ENCODE measurements at places on chromosomes 6 and 20.

DNA sequence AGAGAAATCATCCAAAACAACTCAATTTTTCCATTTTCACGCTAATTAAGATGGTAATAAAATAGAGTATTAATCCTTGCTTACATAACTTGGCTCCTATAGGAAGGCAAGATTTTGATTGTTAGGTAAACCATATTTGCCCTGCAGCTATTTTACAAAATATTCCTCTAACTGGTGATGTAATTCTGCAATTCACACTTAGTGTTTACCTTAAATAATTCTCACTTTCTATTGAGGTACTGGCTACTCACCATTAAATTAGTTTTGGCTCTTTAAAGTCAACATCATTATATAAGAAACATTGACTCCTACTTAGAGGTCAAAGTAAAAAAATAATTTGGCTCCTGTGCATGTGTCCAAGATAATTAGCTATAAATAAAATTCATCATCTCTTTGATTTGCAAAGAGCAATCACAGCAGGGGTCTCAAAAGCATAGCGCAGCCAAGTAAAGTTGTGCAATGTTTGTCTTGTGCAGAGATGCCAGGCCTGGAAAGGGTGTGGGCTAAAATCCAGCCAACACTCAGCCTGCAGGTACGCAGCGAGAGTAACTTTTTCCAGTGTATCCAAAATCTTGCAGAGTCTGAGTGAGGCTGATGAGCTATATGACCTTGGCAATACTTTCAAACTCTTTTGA, 501.2 kb downstream of the MMUT start:
- no peaks in the 10 kb centered on the region for H3K36me3 ChIP-seq
- H3K4me3 ChIP-seq, result no peak overlapping the region
- no peaks in the 10 kb centered on the region for H3K27me3 ChIP-seq
- DNase-seq, result no peak

- H3K36me3 ChIP-seq, result no peaks in the 10 kb centered on the region
- no peaks in the 10 kb centered on the region for H3K4me1 ChIP-seq
- no peak overlapping the region for H3K27ac ChIP-seq
- DNase-seq, result no peak
- peaks cover 4% of the 10 kb centered on the region for H3K27me3 ChIP-seq
- no peak overlapping the region for H3K4me3 ChIP-seq
Observed at GRCh38 chr20:53960579-53961272, 109.7 kb downstream of the BCAS1 start.

DNA sequence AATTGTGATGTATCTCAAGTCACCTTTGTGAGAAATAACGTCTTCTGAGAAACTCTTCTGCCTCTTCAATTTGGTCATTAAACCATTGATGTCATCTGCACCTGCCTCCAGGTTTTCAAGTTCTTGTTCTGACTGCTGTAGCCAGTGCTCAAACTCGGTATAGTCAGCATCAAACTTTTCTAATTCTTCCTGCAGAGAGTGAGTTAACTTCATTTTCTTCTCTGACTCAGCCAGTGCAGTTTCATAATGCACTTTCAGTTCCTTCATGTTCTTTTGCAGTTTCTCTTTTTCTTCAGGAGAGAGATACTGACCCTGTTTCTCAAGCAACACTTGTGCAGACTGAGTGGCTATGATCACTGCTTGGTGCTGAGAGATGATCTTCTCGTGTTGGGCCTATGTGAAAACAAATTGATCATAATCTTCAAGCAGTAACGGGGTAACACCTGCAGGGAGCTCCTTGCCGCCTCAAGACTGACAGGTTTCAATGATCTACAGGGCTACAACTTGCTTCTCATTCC, 48.8 kb downstream of the DST start:
- H3K4me1 ChIP-seq, result peaks cover 33% of the 10 kb centered on the region
- no peaks in the 10 kb centered on the region for H3K36me3 ChIP-seq
- H3K27me3 ChIP-seq, result no peaks in the 10 kb centered on the region
- DNase-seq, result peak; percentile 68
- H3K4me3 ChIP-seq, result no peak overlapping the region

- H3K4me3 ChIP-seq, result no peak overlapping the region
- DNase-seq, result no peak
- H3K27ac ChIP-seq, result no peak overlapping the region
- no peaks in the 10 kb centered on the region for H3K27me3 ChIP-seq
Observed at GRCh38 chr6:25519856-25520255, 132.2 kb upstream of the SCGN start.

DNA sequence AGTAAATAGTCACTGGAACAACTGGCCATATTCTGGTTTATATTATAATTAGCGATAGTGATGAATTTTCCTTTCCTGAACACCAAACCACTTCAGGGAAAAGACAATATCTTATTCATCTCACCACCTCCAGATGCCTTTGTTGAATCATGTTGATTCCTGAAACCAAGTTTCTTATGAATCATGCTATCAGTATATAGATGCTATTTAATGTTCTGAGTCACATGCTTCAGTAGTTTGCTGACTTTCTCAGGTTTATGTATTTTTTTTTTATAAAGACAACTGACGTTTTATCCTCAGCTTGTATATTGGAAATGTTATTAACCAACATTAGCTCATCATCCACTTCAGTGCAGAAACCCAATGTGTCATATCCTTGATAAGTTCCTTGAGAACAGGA, 710.2 kb upstream of the POU3F2 start:
- H3K27ac ChIP-seq, result no peak overlapping the region
- no peaks in the 10 kb centered on the region for H3K4me1 ChIP-seq
- no peak for DNase-seq
- no peaks in the 10 kb centered on the region for H3K36me3 ChIP-seq
- H3K4me3 ChIP-seq, result no peak overlapping the region

DNA sequence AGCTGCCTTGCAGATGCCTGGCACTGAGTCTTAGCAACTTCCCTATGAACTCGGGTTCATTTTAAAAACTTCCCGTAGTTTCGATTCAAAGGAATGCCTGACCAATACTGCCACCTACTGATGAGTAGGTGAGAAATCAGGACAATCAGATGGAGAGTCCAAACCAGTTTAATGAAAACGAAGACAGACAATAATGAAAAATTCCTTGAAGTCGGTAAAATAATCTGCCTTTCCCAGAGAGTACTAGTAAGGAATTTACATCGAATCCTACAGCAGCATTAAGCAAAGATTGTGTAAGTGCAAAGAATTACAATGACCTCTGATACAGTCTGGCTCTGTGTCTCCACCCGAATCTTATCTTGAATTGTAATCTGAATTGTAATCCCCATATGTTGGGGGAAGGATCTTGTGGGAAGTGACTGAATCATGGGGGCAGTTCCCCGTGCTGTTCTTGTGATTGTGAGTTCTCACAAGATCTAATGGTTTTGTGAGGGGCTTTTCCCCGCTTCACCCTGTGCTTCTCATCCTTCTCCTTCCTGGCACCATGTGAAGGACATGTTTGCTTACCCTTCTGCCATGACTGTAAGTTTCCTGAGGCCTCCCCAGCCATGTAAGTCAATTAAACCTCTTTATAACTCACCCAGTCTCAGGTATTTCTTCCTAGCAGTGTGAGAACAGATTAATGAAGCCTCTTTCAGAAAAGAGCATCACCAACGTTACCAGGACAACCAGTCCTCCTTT, 134.4 kb downstream of the ARHGAP18 start:
- no peak for DNase-seq
- H3K27ac ChIP-seq, result no peak overlapping the region
- peaks cover 7% of the 10 kb centered on the region for H3K4me1 ChIP-seq
- no peak overlapping the region for H3K4me3 ChIP-seq

DNA sequence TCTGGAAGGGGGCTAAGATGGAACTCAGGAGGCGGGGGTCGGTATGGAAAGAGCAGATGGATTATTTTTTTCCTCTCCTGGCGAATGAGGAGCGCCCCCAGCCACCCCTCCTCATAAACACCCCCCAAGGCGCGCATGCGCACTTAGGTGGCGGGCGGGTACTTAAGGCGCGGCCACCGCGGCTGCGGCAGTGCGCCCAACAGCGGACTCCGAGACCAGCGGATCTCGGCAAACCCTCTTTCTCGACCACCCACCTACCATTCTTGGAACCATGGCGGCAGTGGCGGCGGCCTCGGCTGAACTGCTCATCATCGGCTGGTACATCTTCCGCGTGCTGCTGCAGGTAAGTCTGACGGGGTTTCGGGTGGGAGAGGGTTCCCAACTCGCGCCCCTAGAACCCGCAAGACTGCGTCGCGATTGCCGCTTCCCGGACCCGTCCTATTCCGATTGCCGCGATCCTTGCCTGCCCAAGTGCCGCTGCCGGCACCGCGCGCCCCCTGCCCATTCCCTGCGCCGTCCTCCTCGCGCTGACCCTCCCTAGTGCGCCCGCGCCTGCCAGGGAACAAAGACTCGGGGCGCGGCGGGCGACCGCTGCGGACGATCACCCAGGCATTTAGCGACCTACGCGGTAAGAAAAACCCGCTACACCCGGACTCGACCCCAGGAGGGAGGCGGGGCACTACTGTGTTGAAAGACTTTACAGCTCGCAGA, at the start of gene NNAT:
TSS of gene NNAT (plus strand) at position 190 of the 711 bp plus-strand sequence. CDS start at position 272, 82 bp downstream.
- peaks cover 9% of the 10 kb centered on the region for H3K36me3 ChIP-seq
- H3K4me1 ChIP-seq, result peaks cover 40% of the 10 kb centered on the region
- no peak for DNase-seq
- H3K4me3 ChIP-seq, result peak within 1 kb of the TSS; percentile 64
- no peak within 1 kb of the TSS for H3K27ac ChIP-seq

DNA sequence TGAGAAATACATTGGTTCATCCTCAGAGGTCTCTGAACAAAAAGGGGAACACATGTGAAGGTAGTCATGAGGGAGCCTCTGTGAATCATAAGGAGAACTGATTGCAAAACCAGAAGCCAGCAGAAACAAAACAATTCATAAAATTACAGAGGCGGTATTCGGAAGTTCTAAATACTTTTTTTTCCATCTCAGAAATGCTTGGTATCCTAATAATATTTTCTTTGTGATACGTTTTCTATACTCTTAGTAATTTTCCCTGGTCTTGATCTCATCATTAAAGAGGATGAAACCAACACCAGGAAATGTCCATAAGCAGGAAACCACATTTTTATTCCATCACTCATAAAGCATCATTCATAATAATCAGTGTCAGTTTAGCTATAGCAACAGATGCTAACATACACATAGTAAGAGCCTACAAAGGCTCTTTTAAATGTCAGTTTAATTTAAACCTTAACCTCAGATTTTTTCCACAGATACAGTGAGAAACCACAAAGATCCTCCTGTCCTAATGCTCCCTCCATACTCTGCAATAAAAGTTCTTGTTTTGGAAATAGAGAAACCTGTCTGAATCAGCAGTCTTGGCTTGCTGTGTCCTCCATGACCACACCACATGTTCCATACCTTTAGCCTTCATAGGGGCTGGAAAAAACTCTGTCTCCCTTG, 29.2 kb downstream of the SGK1 start:
- H3K4me1 ChIP-seq, result peaks cover 28% of the 10 kb centered on the region
- peak overlapping the region; percentile 90 for H3K27ac ChIP-seq
- H3K27me3 ChIP-seq, result no peaks in the 10 kb centered on the region
- no peak for DNase-seq

DNA sequence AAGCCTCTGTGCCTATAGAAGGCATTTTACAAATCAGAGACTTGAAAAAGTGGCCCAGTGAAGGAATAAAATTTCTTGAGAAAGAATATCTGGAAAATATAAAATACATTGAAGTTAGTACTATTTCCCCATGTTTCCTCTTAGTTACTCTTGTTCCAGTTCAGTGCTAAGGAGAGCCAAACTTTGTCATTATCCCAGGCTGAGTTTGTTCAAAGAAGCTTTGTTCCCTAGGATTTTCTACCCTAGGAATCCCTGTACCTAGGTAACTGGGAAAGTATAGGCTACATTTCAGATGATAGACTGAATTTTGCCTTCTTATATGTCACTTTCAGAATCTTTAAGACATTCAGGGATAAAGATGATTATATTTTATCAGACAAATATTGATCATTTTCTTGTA, 1395.7 kb upstream of the MAP3K7 start:
- no peaks in the 10 kb centered on the region for H3K27me3 ChIP-seq
- DNase-seq, result no peak
- no peak overlapping the region for H3K27ac ChIP-seq
- no peak overlapping the region for H3K4me3 ChIP-seq
- H3K4me1 ChIP-seq, result no peaks in the 10 kb centered on the region
- no peaks in the 10 kb centered on the region for H3K36me3 ChIP-seq

- peaks cover 34% of the 10 kb centered on the region for H3K36me3 ChIP-seq
- DNase-seq, result peak; percentile 25
- H3K27ac ChIP-seq, result peak overlapping the region; percentile 97
- H3K4me1 ChIP-seq, result peaks cover 61% of the 10 kb centered on the region
- peak overlapping the region; percentile 90 for H3K4me3 ChIP-seq
Observed at GRCh38 chr6:163460307-163460782, 45.8 kb downstream of the QKI start.

GRCh38 chr20:43751167-43752050, 24.6 kb upstream of the GTSF1L start:
- DNase-seq, result peak; percentile 85
- H3K27ac ChIP-seq, result peak overlapping the region; percentile 96
- peaks cover 41% of the 10 kb centered on the region for H3K4me1 ChIP-seq
- peak overlapping the region; percentile 39 for H3K4me3 ChIP-seq
- H3K36me3 ChIP-seq, result no peaks in the 10 kb centered on the region

- H3K27ac ChIP-seq, result no peak overlapping the region
- DNase-seq, result no peak
- H3K4me3 ChIP-seq, result no peak overlapping the region
- no peaks in the 10 kb centered on the region for H3K4me1 ChIP-seq
- H3K36me3 ChIP-seq, result no peaks in the 10 kb centered on the region
- no peaks in the 10 kb centered on the region for H3K27me3 ChIP-seq
Observed at GRCh38 chr6:89184344-89184743, 32.8 kb downstream of the GABRR1 start.

- peaks cover 40% of the 10 kb centered on the region for H3K4me1 ChIP-seq
- H3K36me3 ChIP-seq, result peaks cover 19% of the 10 kb centered on the region
- no peak for DNase-seq
- H3K27me3 ChIP-seq, result no peaks in the 10 kb centered on the region
- peak overlapping the region; percentile 68 for H3K27ac ChIP-seq
Observed at GRCh38 chr6:107869871-107870270, 45.8 kb upstream of the SCML4 start.

- peaks cover 27% of the 10 kb centered on the region for H3K36me3 ChIP-seq
- no peak overlapping the region for H3K4me3 ChIP-seq
- no peak for DNase-seq
- no peak overlapping the region for H3K27ac ChIP-seq
Observed at GRCh38 chr6:42201382-42201781, 6.6 kb upstream of the GUCA1B start.

- H3K4me1 ChIP-seq, result no peaks in the 10 kb centered on the region
- no peak for DNase-seq
- peaks cover 17% of the 10 kb centered on the region for H3K27me3 ChIP-seq
- H3K36me3 ChIP-seq, result no peaks in the 10 kb centered on the region
Observed at GRCh38 chr20:2086980-2087377, 14.6 kb upstream of the STK35 start.

- H3K36me3 ChIP-seq, result no peaks in the 10 kb centered on the region
- H3K27ac ChIP-seq, result no peak overlapping the region
- H3K27me3 ChIP-seq, result no peaks in the 10 kb centered on the region
- no peaks in the 10 kb centered on the region for H3K4me1 ChIP-seq
Observed at GRCh38 chr6:14434916-14435690, 317.5 kb downstream of the CD83 start.

GRCh38 chr6:42113936-42114636, 28.3 kb downstream of the C6orf132 start:
- H3K27ac ChIP-seq, result no peak overlapping the region
- H3K27me3 ChIP-seq, result peaks cover 6% of the 10 kb centered on the region
- no peak overlapping the region for H3K4me3 ChIP-seq
- no peaks in the 10 kb centered on the region for H3K36me3 ChIP-seq
